H1 (cell line): ENCODE measurements at places on chromosomes 16 and 17. TPM values are rescaled to one million over a fixed set of nuclear protein-coding genes. Genes with fewer than 3 reads are reported as not detected.

FA2H gene
- total RNA-seq, result 1.6 and 2.1 TPM in 2 replicates

TEKT1 gene
- total RNA-seq, result not detected in 2 replicates

NEUROD2 gene
- total RNA-seq, result not detected in 2 replicates

KRT36 gene
- total RNA-seq, result not detected in 2 replicates
